ENCODE measurements at places on chromosomes 6 and 20.

DNA sequence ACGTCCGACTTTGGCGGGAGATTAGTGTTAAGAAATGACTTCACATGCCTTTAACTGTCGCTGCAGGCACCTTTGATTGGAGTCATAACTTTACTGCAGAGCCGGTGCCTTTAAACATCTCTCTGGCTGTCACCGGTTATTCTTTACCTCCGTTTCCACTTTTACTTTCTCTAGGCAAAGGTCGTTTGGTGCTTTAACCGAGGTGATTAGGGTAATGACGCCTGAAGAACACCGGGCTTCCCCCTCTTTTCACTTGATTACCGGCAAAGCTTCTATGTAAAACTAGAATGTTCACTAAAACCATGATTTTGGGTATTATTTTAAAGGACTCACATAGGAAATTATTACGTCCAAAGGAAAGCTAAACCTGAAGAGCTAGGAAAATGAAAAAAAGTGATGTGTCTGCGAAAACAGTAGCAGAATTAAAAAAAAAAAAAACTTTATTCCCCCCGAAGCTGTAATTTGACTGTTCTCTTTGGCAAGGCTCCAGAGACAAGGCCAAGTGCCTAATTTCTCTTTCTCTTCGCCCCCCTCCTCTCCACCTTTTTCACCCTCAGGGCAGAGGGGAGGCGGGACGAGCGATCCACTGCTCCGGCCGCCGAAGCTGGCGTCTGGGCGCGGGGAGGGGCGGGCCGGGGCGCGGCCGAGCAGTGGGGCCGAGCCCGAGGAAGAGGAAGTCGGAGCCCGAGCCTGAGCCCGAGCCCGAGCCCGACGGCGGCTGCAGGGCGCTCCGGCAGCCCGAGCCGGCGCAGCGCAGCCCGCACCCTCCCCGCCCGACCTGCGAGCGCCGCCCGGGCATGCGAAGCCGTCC, at the start of gene PLEKHG1:
Gene PLEKHG1, plus strand, starts transcription at position 687 of the 811 bp plus-strand sequence. CDS start 133,797 bp downstream, outside the sequence.
- peak; percentile 34 for DNase-seq

GRCh38 chr6:150153905-150154492, 11.2 kb downstream of the PPP1R14C start:
- no peak for DNase-seq

GRCh38 chr6:135269481-135269891, 88.4 kb downstream of the MYB start:
- no peak for DNase-seq

GRCh38 chr6:33427585-33428223, 7.8 kb downstream of the SYNGAP1 start:
- DNase-seq: peak; percentile 64

GRCh38 chr20:53731595-53731994, 138.0 kb upstream of the ZNF217 start:
- DNase-seq: no peak

DNA sequence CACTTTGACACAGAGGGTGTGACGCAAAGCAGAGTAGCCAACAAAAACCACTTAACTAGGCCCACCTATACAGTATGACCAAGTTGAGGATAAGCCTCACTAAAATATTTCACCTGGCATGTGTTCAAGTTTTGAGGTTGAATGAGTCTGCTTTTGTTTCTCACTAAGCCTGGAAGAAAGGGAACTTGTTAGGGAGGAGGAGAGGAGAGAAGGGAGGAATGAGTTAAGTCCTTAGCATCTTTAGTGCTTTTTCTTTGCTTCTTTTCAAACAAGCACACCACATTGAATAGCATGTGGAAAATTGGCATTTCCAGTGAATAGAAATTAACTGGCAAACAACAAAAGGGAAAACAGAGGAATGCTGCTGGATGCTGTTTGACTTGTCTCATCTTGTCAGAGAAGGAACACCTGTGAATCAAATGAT, 461.9 kb downstream of the GJA1 start:
- no peak for DNase-seq

GRCh38 chr6:142845143-142845571, 99.8 kb downstream of the HIVEP2 start:
- no peak for DNase-seq
